ENCODE measurements at places on chromosomes 1 and 21.

DNA sequence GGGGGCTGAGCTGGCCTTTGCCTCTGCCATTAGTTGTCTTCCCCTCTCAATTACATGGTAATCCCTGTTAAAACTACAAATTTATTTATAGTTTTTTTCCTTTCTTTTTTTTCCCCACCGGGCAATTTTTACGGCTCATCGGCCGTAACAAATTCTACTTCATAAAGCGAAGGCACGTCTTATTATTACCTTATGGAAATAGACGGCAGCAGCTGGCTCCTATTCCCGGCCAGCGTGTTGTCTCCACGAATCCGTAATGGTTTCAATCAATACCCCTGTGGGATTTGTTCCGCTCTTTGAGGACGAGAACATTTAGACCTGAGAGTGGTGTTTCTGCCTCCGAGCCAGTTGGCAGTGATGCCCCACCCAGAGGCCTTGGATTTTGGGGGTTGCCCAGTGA, 52.4 kb upstream of the IGSF21 start:
- no peak for DNase-seq

DNA sequence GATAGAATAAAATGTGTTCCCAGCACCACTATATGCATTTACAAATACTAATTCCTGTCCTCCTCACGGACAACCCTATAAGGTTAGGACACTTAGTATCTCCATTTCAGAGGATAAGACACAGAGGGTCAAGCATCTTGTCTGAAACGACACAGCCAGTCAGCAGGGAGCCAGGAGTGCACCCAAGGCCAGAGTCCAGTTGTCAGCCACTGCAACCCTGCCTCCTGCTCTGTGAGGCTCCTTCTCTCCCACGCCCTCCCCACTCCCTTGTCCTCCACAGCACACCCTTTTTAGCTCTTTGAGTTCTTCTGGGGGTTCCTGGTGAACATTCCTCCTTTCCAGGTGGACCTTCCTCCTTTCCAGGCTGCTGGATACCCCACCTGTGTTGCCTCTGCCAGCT, 119.0 kb upstream of the TNR start:
- DNase-seq, result no peak

DNA sequence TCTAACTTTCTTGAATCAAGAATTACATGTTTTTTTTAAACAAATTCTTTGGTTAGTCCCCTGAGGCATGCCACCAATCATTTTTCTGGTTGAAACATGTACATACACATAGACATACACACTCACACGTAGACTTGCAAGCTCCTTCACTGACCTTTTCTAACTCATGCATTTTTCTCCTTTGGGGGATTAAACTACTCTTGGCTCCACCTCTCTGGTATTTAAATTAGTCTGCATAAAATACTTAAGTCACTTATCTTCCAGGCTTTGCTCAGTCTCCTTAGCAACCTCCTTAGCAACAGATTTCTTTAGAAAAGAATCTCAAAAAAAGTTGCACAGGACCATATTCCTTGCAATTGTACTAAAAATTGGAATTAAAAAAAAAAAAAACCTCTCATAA, 440.9 kb upstream of the LRRC7 start:
- no peak for DNase-seq

- DNase-seq, result no peak
Observed at GRCh38 chr1:60483509-60483908, 409.9 kb upstream of the C1orf87 start.

DNA sequence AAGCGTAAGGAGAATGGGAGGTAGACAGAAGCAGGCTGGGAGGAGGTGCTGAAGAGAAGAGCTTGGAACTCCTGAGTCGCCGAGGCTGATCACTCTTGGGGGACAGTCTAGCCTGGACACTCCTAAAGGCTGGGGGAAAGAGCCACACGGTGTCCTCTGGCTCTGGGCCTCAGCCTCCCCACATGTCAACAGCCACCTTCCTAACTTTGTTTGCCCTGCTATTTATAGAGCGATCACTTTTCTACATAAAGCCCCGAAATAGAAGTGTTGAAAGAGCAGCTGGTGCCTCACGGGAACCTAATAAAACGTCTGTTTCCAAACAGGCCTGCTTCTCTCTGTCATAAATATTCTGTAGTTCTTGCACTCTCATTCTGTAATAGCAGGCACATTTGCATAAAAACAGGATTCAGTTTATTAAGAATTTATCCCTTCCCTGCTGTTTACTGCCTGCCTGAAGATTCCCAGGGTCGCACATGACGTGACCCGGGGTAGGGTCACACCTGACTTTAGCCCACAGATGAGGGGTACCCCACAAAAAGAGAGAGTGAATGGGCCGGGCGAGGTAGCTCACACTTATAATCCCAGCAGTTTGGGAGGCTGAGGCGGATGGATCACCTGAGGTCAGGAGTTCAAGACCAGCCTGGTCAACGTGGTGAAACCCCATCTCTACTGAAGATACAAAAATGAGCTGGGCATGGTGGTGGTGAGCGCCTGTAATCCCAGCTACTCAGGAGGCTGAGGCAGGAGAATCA, 212.5 kb downstream of the TOMM20 start:
- no peak for DNase-seq

DNA sequence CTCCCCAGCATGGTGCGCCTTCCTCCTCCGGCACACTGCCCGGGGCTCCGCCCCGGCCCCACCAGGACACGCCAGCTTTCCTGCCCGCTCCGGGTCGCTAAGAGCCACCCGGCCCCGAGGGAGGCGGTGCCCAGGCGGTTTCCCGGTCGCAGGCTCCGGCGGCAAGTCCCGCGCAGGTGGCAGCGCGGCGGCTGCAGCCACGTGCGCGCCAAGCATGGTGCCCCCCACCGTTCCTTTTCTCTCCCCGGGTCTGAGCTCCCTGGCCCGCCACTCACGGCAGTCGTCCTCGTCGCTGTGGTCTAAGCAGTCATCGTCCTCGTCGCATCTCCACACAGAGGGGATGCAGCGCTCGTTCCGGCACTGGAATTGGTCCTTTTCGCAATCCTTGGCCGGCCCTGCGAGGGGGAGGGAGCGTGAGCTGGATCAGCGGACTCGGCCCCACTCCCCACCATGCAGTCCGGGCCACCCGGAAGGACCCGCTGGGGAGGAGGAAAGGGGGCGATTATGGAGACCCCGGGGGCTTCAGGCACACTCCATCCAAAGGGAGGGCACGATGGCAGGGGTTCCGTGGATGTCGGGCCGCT, 1.2 kb downstream of the LRP8 start:
- DNase-seq, result no peak

DNA sequence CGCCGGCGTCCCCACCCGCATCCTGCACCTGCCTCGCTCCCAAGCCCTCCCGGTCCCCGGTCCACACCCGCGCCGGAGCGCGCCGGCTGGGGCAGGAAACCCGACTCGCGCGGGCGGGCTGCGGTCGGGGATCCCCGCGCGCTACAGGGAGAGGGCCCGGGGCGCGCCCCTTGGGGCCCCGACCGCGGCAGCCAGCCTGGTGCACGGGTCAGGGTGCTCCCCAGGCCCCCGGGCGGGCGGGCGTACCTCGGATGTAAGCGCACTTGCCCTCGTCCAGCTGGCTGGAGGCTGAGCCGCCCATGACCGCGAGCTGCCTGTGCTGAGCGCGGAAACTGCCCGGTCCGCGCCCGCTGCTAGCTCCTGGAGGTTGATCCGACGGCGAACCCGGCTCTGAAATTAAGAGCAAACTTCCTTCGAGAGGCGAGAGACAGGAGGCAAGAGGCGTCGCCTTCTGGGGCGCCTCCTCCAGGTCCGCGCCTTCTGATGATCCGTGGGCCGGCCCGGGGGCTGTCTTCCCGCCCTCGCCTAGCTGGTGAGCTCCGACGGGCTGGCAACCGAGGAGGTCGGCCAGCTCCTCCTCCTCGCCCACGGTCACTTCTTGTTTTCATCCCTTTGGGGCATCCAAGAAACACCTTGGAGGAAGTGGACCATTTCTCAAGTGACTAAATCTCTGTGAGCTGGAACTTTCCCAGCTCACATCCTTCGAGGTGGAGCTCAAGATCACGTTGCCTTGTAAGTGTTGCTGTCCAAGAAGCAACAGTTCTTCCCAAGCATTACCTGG, at the start of gene NIBAN1:
TSS of gene NIBAN1 (minus strand) at position 453 of the 781 bp plus-strand sequence. CDS start at position 301, 152 bp downstream.
- no peak for DNase-seq

DNA sequence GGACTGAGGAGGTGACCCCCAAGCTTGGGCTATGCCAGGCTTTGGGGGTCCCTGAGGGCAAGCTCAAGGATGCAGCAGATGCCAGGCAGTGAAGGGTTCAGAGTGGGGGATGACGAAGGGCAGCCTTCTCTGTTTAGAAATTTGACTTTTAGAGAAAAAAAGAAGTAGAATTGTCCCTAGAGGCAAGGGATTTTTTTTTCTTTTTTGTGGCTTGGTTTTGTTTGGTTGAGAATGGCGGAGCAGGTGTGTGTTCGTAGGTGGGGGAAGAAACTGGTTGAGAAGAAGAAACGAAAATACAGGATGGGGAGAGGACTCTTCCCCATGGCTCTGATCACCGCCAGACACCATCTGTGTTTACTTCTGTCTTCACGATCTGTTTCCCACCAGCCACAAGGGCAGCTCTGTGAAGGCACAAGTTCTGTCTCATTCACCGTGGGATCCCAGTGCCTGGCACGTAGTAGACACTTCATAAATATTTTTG, 8.2 kb downstream of the PLA2G5 start:
- DNase-seq, result no peak

- no peak for DNase-seq
Observed at GRCh38 chr1:245901037-245901436, 606.0 kb downstream of the SMYD3 start.

DNA sequence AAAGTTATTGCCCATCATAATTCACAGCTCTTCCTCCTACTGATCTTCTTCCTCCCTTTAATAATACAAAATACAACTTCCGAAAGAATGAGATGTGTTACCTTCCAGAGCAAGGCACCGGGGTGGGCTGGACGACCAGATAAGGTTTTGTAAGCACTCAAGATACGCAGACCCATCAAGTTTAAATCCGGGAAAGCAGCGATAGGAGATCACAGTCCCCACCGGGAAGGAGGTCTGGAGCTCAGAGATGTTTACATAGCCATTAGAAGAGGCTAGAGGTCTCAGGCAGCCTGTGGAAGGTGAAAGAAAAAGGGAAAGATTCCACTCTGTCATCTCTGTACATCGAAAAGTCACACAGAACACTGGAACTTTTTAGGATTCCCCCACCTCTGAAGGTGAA, 99.4 kb downstream of the SUSD4 start:
- no peak for DNase-seq

GRCh38 chr1:96710708-96711477, 10.7 kb upstream of the PTBP2 start:
- DNase-seq, result no peak

DNA sequence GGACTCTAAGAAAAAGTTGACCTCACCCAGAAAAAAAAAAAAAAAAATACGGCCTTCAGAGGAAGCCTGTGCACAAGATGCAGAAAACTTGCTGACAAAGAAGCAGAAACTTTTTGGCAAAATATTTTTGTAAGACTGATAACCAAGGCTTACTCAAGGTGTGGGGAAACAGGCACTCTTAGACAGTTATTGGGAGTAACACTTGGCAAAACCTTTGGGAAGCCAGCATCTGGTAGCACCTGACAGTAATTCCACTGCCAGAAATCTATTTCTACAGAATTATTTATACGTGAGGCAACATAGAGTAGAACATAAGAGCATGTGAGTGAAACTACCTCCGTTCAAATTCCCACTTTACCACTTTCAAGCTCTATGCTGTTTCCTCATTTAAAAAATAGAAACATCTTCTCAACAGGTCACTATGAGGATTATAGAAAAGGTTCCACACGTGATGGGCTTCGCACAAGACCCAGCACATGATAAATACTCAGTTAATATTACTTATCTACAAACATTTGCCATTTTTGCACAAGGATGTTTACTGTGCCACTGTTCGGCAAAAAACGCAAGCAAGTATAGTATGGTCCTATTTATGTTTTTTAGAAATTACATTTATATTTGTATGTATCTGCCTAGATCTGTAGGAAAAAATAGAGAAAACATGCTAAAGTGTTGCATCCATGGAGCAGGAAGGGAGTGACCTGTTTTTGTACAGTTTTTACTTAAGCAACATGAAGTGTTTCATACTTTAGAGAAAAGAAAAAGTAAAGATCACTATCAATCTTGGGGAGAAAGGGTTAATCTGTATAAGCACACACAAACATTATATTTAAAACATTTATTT, 22.2 kb downstream of the MRPL39 start:
- DNase-seq, result no peak

- no peak for DNase-seq
Observed at GRCh38 chr21:31005019-31005418, 33.3 kb downstream of the KRTAP19-8 start.

GRCh38 chr1:162753998-162754585, 36.4 kb upstream of the HSD17B7 start:
- DNase-seq, result no peak

GRCh38 chr1:110617116-110617515, 11.0 kb upstream of the KCNA2 start:
- no peak for DNase-seq

DNA sequence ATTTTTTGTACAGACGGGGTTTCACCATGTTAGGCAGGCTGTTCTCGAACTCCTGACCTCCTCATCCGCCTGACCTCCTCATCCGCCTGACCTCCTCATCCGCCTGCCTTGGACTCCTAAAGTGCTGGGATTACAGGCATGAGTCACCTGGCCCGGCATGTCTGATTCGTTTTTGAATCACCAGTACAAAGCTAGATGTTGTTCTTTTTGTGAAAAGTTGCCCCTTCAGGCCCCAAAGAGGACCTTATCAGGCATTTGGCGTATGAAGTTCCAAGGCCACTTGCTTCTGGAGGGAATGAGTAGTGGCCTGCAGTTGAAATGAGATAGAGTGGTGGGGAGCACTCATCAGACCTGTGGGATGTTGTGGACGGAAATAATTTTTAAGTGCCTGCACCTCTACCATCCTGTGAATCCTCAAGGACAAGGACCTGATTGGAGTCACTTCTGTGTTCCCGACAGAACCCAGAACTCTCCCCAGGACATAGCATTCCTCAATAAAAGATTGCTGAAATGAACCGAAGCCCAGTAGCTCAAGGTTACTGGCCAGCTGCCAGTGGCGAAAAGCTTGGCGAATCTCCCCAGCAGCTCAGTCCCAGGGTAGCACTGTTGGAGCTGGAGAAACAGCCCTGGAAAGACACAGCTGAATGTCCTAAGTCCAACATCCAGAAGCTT, 50.1 kb downstream of the NDUFS5 start:
- no peak for DNase-seq

DNA sequence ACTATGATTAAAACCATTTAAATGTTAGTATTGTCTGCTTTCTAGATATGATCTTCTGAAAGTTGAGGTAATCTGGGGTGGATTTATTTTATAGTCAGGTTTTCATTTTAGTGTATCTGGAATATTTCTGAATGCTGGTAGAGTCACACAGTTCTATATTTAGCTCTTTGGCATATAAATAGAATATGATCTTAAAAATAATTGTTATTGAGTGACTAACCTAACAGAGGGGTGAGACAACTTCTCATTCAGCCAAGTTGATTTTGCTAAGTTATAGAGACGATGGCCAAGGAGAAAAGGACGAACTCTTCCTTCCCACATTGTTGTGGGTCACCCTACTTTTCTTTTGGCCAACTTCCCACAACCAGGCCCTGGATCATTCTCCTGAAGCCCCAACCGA, 7.2 kb upstream of the MT1HL1 start:
- DNase-seq, result no peak

- no peak for DNase-seq
Observed at GRCh38 chr1:97277891-97278654, 556.5 kb downstream of the PTBP2 start.

- DNase-seq, result no peak
Observed at GRCh38 chr1:6207075-6207885, 1.4 kb downstream of the RNF207 start.

Data from occipital lobe (tissue), 3 donors.